Tibial nerve (tissue), 4 donors: ENCODE measurements at places on chromosomes 12 and 14. TPM values are rescaled to one million over a fixed set of nuclear protein-coding genes. Genes with fewer than 3 reads are reported as not detected.

DNA sequence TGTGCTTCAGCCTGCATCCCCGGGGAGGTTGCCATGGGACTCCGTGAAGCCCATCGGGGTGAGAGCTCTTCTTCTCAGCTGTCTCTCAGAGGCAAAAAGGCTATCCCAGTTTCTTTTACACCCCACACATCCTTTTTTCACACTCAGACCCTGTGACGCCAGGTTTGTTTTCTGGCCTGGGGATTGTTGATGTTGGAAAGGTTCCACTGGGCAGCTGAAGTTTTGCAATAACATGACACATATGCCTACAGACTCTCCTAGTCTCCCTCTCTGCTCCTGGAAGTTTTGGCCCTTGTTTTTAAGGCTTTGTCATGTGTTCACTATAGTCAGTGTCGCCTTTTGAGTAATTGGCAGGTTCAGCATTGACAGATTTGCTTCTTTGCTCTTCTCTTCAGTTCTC is 118.6 kb downstream of the SMOC1 start:
- no peaks in the 10 kb centered on the region for H3K4me1 ChIP-seq
- DNase-seq = no peak
- no peaks in the 10 kb centered on the region for H3K36me3 ChIP-seq
- H3K27ac ChIP-seq = no peak overlapping the region
- H3K27me3 ChIP-seq = no peaks in the 10 kb centered on the region

GRCh38 chr14:67319142-67319541 is 40.5 kb downstream of the ATP6V1D start:
- peaks cover 86% of the 10 kb centered on the region for H3K36me3 ChIP-seq
- no peaks in the 10 kb centered on the region for H3K27me3 ChIP-seq
- no peaks in the 10 kb centered on the region for H3K4me1 ChIP-seq
- no peak overlapping the region for H3K4me3 ChIP-seq
- no peak overlapping the region for H3K27ac ChIP-seq

Gene FAM90A1
- 0.21 TPM for total RNA-seq

Gene SERPINA9
- not detected for total RNA-seq

Gene LRTM2
- total RNA-seq = not detected

Gene TAS2R30
- total RNA-seq = 6.3 TPM
